ENCODE measurements at places on chromosomes 1 and 21. TPM values are rescaled to one million over a fixed set of nuclear protein-coding genes. Genes with fewer than 3 reads are reported as not detected.

DNA sequence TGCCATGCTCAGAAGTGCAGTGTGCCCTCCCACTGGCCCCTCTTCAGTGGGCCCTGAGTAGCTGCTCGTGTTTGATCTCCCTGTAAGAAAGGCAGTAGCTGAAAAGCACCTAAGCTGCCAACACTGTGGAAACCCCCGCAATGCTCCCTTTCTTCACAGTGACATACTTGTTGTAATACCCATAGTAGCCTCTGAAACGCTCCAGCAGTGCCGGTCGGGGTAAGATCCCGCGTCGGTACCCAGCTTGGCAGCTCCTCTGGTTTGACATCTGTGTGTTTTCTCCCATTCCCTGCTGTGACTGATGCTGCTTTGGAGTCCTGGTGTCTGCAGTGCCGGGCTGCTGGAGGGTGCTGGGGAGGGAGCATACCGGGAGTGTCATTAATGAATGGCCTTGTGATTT, 3.6 kb downstream of the CHAF1B start:
- peak; percentile 23 for DNase-seq

DNA sequence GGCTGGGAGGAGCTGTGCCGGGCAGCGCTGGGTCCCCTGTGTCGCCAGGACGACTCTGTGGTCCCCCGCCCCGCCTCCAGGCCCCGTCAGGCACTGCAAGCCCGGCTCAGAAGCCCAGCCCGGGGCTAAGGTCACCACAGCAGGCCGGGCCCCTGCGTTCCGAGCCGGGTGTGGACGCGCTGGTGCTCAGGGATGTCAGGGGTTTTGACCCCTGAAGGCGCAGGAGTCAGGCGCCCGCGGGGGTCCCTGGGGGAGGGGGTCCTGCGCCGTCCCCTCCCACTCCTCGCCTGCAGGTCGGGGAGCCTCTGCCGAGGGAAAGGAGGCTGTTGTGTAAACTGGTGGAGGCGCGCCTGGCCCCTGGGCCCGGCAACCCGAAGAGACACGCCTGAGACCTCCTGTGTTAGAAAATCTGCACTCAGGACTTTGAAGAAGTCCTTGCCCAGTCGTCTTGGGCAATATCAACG, 23.7 kb upstream of the TMEM54 start:
- no peak for DNase-seq

DNA sequence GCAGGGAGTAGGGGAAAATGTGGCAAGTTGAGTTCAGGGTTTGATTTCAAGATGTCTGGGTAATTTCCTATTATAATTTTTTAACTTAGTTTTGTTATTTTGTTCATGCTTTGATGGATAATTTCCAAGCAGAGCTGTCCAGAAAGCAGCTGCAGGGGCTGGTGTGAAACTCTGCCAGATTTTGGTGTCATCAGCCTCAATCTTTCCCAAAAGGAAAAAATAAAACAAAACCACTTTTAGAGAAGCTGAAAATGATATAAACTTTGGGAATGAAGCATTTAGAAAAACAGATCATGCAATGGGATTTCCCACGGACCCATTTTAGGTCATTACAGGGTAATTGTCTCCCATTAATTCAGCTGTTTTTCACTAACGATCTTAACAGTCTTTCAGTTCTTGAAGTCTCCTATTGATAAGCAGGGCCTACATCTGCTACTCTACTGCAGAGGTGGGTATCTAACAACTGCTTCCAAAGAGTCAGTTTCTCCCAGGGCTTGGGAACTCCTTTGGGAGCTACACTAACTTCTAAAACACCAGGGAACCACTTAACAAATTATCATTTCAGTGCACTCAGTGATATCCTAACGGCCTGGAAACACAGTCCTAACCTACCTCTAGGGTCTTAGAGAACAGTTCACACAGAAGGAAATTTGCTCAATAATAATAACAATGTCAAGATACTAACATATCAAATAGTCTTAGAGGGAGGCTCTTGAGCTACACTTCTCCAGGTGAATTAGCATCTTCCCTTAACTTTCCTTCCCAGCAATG, 12.3 kb downstream of the ZNF436 start:
- DNase-seq, result peak; percentile 69

DNA sequence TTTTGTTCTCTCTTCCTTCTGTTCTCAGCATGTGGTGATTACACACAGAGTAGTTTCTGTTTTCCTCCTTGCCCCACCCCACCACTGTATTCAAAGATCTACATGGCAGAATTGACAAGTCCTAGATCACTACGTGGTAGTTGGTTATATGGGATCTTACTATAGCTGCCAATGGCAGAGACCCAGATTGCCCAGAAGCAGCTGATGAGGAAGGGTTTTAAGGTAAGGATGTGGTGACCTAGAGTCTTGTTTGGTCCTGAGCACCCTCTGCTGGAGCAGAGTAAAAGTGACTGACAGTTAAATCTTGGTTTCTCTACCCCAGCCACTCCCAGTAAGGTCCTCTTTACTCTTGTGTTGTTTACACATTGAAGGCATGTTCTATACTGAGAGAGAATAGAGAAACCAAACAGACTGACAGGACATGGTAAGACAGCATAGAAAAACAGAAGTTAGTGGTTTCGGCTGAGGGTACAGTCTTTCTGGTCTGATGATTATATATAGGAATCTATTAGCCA, 22.8 kb upstream of the STRIP1 start:
- peak; percentile 52 for DNase-seq

DNA sequence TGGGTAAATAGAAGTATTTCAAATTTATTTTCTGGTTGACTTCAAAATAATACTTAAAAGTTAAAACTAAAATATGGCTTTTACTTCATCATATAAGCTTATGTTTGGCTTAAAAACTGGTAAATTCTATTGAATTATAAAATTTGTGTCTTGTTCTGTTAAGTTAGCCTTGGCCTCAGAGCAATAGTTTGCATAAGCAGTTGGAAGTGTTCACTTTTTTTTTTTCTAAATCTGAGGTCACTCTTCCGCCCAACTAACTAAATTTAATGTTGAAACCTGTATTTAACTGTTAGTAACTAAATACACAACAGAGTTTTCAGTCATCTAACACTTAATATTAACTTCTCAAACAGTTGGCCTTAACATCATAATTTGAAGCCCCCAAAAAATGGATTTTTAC, 871.7 kb upstream of the ADAMTS5 start:
- no peak for DNase-seq

Gene LIN28A
- total RNA-seq, result not detected

DNA sequence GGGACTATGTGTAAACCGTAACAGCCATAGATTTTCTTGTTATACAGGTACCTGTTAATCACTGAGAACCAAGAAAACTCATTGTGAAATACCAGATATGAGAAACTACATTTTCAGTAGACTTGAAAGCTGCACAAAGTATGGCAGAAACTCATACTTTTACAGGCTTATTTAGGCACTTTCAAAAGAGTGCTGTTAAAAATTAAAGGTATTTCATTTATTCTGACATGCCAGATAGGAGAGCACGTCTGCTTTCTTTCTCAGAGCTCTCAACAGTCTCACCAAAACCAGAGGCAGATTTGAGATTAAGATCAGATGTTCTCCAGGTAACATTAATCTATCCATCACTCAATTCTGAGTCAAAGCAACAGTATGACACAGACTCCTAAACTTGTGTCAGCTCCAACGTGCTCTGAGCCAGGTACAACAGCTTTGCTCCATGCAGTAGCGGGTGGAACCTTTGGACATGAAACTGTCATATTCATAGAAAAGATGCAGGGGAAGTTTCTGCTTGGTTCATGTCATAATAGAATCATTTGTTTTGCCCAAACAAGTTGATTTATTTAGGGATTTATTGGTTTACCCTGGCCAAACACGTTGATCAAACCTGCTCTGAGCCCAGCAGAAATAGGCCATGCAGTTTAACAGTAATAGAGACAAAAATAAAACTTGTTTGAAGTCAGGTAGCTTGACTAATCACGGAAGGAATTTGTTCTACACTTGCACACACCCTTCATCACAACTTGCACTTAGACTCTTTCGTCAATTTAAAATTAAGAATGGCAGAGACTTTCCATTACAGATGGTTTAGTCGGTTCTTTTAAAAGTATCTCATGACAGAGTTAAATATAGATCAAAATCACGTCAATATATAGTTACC, 20.8 kb upstream of the TSNAX start:
- no peak for DNase-seq

GRCh38 chr1:205668951-205669340, 11.4 kb downstream of the SLC45A3 start:
- DNase-seq, result no peak

All from myocyte (in vitro differentiated cells).